ENCODE measurements at places on chromosomes 6 and 20.

- no peak for DNase-seq
Observed at GRCh38 chr6:72522735-72523141, 99.1 kb upstream of the KCNQ5 start.

DNA sequence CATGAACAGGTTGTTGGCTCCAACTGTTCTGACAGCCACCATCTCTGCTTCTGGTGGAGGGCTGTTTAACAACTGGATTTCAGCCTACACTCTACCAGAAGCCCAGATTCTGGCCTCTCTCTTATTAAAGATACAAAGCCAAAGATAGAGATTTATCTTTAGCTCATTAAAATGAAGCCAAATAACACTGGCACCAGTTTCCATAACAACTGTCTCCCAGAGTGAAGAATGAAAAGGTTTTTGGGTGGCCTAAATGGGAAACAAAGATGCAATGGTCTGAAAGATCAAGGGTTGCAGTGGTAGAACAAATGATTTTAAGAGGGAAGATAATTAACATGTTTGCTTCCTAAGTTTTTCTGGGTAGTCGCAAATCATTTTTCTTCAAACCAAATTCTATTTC, 3.2 kb upstream of the SMPDL3A start:
- no peak for DNase-seq

GRCh38 chr20:63574156-63574828, at the start of gene HELZ2:
HELZ2 (minus strand) TSS chr20:63574239; CDS start chr20:63572385, 1,854 bp downstream.
- peak; percentile 2 for DNase-seq

DNA sequence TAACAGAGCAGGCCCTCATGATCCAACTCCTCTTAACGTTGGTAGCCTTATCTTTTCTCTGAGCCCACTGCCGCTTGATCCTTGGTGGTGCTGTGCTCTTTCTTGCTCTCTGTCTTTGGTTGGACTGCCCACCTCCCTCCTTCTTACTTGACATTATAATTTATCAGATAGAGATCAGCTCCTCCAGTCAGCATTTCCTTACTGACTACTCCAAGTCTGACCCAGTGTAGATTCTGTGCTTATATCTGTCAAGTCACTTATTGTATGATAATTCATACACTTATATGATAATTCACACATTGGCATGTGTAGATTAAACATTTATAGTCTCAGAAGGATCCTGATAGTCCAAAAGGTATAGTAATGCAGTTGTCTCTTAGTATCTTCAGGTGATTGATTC, 18.1 kb downstream of the PTPRA start:
- DNase-seq, result no peak

DNA sequence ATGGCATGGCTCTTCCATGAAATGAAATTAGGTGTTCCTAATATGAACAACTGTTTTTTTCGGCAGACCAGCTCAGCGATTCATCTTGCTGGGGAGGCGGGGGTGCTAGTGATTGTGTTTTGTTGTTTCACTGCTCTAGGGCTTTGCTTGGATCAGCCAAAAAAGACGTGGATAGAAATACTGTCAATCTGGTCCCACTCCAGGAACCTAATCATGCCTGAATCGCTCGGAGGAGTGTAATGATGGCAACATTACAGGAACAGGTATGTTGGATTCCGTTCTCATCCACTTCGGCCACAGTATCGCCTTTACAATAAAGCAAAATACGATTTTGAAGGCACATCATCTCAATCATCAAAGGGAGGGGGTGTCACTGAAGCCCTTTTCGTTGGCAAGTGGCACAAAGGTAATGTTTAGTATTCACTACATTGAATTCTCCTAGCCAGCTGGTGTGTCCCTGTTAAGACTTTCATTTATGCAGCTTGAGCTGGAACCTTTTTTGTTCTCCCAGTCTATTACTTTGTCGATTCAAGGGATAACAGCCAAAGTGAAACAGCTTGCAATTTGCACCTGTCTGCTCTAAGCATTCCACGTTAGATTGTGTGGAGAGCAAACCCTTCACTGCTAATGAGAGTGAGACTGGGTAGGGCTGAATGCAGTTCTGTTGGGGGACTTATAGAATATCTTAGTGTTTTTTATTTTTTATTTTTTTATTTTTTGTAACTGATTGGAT, 477.7 kb downstream of the TFAP2A start:
- no peak for DNase-seq

GRCh38 chr6:18088419-18089296, 33.8 kb downstream of the NHLRC1 start:
- DNase-seq, result no peak

GRCh38 chr6:108650781-108651180, 90.1 kb downstream of the FOXO3 start:
- DNase-seq, result no peak

GRCh38 chr6:42507195-42507594, 55.5 kb upstream of the TRERF1 start:
- no peak for DNase-seq

GRCh38 chr6:150038202-150039062, 13.1 kb upstream of the RAET1L start:
- no peak for DNase-seq

GRCh38 chr6:68052234-68052633, 582.8 kb upstream of the ADGRB3 start:
- no peak for DNase-seq
